ENCODE measurements at places on chromosomes 3 and 15.

DNA sequence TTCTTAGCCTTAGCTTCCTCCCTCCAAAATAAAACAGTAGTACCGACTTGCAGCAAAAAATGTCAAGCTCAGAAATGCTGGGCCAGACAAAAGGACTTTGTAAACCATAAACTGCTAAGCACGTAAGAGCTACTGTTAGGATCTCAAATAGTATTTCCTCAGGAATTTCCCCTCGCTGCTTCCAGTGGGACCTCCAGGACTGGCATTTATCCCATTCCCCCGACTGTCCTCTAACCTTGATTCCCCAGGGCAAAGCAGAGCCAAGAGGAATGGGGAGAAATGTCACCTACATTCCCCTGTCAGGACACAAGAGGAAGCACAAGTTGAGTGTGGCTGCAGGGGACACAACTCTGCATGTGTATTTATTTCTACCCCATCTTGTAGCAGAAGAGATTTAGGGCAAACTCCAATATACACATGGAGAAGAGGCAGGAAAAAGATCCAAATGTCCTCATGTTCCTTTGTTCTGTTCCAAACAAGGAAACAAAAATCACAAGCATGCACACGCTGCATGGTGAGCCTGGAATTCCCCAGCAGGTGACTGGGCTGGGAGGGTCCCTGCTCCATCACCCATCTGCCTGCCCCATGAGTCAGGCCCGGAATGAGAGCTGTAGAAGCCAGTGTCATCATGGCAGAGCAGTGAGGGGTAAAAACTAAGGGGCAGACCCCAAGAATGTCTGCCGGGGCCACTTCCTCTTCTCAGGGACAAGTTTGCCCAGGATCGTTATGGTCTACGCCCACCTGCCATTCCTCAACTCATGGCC, 4.2 kb downstream of the STOML1 start:
- DNase-seq: no peak

DNA sequence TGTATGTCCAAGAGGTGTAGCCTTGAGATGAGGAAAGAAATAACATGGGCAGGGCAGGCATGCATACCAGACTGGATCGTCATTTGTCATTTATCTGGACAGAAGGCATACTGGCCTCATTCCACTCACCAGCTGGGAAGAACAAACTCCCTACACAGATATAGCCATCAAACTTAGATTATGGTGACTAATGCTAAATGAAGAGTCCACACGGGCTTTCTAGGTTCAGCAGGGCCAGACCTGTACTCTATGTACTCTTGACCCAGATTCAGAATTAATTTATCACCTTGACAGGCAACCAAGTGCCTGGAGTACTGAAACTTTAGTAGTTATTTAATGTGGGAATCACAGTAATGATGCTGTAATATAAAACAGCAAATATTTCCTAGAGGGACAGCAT, 164.3 kb upstream of the IL12A start:
- peak; percentile 93 for DNase-seq

- DNase-seq: peak; percentile 66
Observed at GRCh38 chr3:61927332-61927731, 366.0 kb downstream of the PTPRG start.

- DNase-seq: no peak
Observed at GRCh38 chr3:13705051-13705450, 156.1 kb downstream of the FBLN2 start.

DNA sequence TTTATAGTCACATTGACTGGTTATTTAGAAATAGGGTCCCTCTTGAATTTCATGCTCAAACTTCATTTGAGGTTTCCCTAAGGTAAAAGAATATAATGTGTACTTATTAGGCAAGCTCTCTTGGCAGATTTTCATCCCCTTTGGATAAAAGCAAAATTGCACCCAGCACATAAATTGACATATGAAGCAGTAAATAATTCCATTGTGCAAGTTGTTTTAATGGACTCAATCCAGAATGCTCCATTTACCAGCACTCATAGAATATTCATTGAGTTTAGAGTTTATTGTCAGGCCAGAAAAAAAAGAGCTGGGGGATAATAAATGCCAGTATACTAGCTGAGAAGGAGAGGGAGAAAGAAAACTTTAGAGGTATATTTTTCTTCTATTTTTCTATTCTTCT, 136.8 kb downstream of the TPRG1 start:
- DNase-seq: no peak
